ENCODE measurements at places on chromosomes 3 and 15.

DNA sequence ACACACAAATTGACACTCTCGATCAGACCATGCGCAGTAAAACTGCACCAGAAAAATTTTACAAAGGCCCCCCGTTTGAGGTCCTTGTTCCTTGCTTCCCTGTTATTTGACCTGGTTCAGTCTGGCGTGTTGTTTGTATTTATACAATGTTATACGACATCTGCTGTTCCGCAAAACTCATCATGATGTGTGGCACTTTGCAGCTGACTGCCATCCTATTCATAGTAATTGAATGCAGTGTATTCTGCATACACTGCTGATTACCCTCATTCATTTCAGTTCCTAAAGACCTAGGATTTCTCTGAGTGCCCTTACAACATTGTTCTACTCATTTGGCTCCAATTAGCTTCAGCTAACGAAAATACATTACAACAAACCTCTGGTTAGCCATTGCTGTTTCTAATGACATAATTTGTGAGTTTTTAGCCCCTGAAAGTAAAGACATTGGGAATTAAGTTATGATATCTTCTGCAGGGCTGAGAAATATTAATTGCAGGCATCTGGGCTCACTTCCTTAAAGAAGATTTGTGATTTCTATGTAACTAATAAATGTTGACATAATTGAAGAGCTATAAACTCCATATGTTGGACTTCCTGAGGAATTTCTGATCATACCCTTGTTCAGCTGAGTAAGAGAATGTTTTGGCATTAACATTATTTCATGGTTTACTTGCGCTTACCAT is 75.7 kb downstream of the C3orf38 start:
- DNase-seq, result no peak

GRCh38 chr3:140995881-140996280 is 54.2 kb downstream of the SLC25A36 start:
- no peak for DNase-seq

DNA sequence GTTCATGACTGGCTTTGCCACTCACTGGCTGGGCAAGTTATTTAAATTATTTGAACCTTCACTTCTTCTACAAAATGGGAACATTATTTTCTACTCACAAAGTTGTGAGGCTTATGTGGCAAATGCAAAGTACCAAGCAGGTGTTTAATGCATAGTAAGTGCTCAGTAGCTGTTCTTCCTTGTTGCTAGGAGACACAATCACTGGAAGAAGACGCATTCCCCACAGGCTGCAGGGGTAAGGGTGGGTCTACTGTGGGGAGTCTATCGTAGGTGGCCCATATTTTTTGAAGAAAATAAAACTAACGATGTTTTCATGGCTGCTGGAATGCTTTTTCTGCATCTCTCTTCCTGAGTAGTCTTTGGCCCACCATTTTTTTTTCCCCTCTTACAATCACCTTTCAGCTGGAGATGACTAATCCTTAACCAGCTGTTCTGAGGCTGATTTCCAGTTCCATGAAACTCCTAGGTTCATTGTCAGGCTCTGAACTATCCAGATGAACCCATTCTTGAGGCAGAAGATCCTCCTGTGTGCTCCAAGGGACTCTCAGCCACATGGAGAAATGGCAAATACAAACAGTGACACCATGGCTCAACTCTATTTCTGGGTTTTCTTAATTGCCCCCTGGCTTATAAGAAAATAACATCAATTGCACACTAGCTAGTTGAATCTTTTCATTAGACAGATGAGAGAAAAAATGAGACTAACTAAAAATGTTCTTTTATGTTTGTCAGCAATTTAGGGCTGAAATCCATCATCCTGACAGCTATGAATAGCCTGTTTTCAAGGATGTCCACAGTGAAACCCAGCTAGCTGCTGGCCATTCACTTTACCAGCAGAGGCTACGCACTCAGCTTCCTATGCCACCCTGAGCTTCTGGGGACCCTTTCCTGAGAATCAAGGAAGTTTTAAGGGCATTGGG is 108.3 kb upstream of the ETV5 start:
- no peak for DNase-seq

GRCh38 chr3:26246901-26247300 is 375.7 kb upstream of the LRRC3B start:
- DNase-seq, result no peak

GRCh38 chr3:168085491-168086119 is 10.1 kb downstream of the GOLIM4 start:
- no peak for DNase-seq

DNA sequence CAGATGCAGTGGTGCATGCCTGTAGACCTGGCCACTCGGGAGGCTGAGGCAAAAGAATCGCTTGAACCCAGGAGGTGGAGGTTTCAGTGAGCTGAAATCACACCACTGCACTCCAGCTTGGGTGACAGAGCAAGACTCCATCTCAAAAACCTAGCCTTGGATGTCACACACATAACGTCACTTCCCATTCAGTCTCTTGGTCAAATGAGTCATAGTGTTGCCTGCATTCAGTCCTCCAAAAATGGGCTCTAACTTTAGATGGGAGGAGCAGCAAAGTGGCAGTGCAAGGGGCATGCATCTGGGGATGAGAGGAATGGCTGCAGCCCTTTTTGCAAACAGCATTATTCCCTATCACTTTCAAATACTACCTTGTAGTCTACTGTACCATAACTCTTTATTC is 62.9 kb upstream of the AGBL1 start:
- DNase-seq, result no peak

GRCh38 chr3:66598168-66598567 is 97.3 kb upstream of the LRIG1 start:
- no peak for DNase-seq

GRCh38 chr3:184727357-184728009 is 15.6 kb upstream of the MAGEF1 start:
- peak; percentile 26 for DNase-seq

DNA sequence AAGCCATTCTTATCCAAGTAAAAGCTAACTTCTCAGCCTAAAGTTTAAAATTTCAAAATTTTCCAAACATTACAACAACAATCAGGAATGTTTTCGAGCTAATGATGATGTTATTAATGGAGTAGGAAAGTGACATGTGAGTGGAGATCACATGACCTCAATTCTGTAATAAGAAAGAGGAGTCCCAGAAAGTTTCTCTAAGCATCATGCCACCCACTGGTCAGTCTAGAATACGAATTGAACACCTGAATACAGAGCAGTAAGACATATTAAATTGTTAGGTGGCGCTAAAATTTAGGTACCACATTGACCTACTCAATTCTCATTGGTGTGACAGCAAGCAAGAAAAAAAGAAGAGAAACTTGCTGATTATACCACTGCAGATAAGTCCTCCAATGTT is 163.9 kb downstream of the DCLK3 start:
- no peak for DNase-seq

Data from stimulated activated CD4-positive, alpha-beta T cell treated with anti-CD3 and anti-CD28 coated beads, Interleukin-4, amount 100 ng/mL, for 4 hours (primary cell).